ENCODE measurements at places on chromosomes 7 and 10.

DNA sequence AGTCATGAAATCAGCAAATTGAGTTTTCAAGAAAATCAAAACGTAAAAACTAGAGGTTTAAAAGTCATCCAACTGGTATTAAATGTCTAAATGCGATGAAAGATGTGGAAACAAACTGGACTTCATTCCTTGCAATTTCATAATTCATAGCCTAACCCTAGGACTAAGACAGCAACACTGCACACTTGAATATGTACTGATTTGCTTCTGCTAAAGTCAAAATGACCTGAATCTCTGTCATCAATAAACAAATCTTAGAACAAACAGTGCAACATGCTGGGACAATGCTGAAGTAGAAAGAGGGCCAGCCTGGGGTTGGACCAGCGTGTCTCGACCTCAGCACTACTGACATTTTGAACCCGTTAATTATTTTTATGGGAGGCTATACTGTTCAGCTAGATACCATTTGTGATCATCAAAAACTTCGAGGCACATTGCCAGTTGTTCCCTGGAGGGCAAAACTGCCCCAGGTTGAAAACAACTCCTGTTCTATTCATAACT lies 47.1 kb downstream of the MYOF start:
- DNase-seq, result no peak

DNA sequence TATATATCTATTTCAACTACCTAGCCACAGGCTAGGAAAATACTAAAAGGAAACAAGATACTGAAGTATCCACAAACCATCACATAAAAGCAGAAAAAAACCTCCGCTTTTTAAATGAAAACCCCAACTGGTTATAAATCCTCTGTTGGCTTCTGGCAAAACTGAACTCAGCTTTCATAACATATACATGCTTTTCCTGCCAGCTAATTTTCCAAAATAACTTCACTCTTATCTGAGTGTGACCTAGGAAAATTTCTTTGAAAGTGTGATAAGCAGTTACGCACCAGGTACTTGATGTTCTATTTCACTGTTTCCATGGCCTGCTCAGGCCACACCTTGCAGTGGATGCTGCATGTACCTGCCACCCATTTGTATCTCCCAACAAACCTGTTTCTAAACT lies 11.8 kb downstream of the FAM3C start:
- DNase-seq, result no peak

GRCh38 chr7:106693677-106694353 lies 32.9 kb upstream of the CCDC71L start:
- DNase-seq, result no peak

GRCh38 chr10:75611172-75611992 lies 180.0 kb downstream of the LRMDA start:
- DNase-seq, result no peak

- no peak for DNase-seq
Observed at GRCh38 chr7:7834761-7835160, 116.4 kb upstream of the RPA3 start.

DNA sequence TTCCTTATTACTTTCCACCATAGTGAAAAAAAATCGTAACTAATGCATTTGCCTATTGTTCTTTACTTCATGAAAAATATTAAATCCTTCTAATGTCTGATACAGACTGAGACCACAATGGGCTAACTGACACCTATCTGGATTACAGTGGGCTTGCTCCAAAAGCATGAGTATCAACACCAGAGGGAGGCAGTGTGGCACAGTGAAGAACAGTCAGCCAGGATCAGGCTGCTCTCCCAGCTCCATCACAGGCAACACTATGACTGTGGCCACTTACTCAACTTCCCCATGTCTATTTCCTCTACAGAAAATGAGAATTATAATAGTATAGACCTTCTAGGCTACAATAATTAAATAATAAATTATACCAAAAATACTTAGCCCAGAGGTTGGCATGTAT lies 97.2 kb downstream of the SLC25A13 start:
- DNase-seq, result no peak
